Activated naive CD4-positive, alpha-beta T cell treated with anti-CD3 and anti-CD28 coated beads, Interleukin-2, amount 50 U/mL, for 16 hours (primary cell): ENCODE measurements at places on chromosomes 5 and 9.

GRCh38 chr9:134962973-134963364, 45.3 kb upstream of the FCN1 start:
- peak; percentile 10 for DNase-seq

- no peak for DNase-seq
These were observed 994.8 kb upstream of the WWC1 start for GRCh38 chr5:167296661-167297060.

GRCh38 chr5:84130006-84130580, 254.6 kb downstream of the EDIL3 start:
- no peak for DNase-seq

- DNase-seq, result no peak
These were observed 50.2 kb downstream of the SMC2 start for GRCh38 chr9:104144336-104144735.

DNA sequence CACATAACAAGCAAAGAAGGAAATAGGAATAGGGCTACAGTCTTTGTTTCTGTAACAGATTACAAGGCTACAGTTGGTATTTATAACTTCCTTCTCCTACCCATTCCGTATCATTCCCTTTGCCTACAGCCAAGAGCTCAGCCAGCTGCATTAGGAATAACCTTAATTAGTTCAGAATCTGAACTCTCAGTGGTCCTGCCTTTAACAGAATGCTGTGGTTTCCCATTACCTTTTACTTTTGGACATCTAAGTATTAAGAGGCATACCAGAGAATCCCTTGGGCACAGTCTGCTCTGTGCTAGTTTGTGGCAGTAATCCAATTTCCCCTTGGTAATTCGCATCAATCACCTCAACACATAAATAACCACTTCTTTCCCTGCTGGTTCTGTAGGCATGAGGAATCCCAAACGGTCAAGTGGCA, 44.2 kb downstream of the PKD2L2 start:
- DNase-seq, result no peak
